ENCODE measurements at places on chromosomes 2 and 18.

- no peak for DNase-seq
These were observed 208.9 kb downstream of the LPIN1 start for GRCh38 chr2:11955314-11955713.

GRCh38 chr18:6598657-6599056 lies 130.9 kb upstream of the ARHGAP28 start:
- DNase-seq, result no peak

DNA sequence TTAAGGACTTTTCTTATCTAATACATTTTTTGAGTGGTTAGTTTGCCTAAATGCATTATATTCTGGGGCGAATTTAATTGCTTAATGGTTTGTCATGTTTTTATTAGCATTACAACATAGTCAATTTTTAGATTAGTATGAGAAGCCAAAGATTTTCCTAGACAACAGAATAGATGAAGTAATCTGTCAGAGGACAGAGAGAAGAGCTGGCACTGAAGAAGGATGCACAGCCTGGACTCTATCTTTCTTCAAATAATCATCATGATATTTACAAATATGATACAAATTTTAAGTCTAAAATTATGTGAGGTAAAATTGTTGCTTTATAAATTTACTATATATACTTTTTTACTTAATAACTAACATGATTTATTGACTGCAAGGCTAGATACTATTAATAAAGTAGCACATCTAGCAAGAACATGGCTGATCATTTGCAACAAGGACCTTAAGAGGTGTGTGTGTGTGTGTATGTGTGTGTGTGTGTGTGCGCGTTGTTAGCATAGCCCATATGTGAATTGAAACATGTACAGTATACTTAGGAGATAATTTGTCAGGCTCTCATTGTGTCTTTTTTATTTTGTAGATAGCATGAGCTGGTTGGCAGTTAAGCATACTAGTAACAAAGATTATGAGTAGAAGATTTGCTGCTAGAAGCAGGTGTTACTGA lies 752.2 kb downstream of the DCDC2C start:
- DNase-seq, result no peak

- DNase-seq, result no peak
These were observed 28.1 kb upstream of the TMEM177 start for GRCh38 chr2:119650846-119651370.

- DNase-seq, result no peak
These were observed 24.5 kb downstream of the DARS1 start for GRCh38 chr2:135960656-135961551.

DNA sequence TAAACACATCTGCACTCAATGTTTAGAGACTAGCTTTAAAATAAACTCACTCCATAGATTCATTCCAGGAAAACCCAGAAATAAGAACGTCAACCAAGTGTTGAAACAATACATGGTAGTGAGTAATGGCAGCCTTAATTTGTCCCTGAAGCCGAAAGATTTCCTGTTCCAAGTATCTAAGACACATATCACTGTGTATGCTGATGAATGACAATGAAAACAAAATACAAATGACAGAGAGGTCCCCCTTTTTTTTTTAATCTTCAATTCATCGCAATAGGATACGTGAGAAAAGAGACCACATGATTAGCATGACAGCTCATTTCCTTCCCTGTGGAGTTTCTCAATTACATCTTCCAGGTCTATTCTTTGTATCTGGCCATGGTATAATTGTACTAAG lies 160.5 kb upstream of the STK17B start:
- no peak for DNase-seq

DNA sequence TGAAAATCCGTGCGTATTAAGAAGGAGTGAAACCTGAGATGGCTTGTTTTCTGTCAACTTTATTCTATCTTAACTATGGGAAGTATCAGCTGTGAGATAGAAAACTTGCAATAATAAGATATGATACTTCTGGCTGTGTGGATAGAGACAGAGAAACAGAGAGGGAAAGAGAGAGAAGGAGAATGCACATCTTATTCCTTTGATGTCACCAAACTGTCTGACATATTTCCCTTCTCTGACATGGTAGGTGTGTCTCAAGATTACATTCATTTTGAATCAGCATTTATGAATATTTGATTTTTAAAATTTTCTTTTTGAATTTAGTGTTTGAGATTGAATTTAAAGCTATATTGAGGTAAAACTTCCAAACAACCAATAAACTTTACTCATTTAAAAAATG lies 69.4 kb downstream of the CDC42EP3 start:
- no peak for DNase-seq

All from T-helper 9 cell (primary cell).